ENCODE measurements at places on chromosomes 4 and X. TPM values are rescaled to one million over a fixed set of nuclear protein-coding genes. Genes with fewer than 3 reads are reported as not detected.

DNA sequence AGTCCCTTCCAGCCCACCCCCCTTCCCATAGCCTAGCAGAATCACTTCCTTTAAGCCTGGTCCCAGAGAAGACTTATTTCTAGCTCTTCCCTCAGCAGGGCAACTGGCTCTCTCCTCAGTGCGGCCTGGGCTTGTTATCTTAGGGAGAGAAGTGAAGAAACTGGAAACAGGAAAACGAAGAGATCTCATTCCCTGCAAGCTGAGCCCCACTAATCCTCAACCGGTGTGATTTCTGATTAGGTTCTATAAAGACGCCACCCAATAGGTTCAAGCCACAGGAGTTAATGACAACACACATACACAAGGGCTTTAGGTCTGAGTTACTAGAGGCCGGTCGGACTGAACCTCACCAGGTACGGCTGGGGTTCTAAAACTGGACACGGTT is 3.2 kb downstream of the GSX2 start:
- no peak for DNase-seq

- DNase-seq: no peak
These were observed 1.5 kb downstream of the KLHL2 start for GRCh38 chr4:165208741-165209388.

GRCh38 chrX:22392133-22392948 is 119.6 kb downstream of the CBLL2 start:
- DNase-seq: no peak

DNA sequence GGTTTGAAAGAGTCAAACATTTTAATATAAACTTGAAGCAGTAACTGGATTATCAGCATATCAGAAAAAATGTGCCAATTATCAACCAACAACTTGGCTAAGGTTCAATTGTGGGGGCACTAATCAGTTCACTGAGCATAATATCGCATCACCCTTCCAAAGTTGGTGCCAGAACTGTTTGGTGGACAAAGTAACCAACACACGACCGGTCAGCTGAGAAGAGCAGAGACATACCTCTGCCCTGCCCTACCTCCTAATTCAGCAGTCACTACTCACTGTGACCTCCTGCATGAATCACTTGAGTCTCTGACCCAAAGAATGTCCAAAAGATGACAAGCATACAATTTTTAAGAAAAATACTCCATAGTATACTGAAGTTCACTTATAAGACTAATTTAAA is 53.2 kb downstream of the TSPAN5 start:
- DNase-seq: no peak

GRCh38 chr4:2297606-2298531 is 36.0 kb upstream of the MXD4 start:
- no peak for DNase-seq

- no peak for DNase-seq
These were observed 13.4 kb upstream of the GTPBP6 start for GRCh38 chrX:331825-332495.

GRCh38 chr4:185654965-185655554 is 119.8 kb upstream of the PDLIM3 start:
- DNase-seq: no peak

- no peak for DNase-seq
These were observed 6.0 kb downstream of the RBPJ start for GRCh38 chr4:26326791-26327190.

GRCh38 chr4:149676076-149676475 is 139.6 kb downstream of the IQCM start:
- no peak for DNase-seq

DNA sequence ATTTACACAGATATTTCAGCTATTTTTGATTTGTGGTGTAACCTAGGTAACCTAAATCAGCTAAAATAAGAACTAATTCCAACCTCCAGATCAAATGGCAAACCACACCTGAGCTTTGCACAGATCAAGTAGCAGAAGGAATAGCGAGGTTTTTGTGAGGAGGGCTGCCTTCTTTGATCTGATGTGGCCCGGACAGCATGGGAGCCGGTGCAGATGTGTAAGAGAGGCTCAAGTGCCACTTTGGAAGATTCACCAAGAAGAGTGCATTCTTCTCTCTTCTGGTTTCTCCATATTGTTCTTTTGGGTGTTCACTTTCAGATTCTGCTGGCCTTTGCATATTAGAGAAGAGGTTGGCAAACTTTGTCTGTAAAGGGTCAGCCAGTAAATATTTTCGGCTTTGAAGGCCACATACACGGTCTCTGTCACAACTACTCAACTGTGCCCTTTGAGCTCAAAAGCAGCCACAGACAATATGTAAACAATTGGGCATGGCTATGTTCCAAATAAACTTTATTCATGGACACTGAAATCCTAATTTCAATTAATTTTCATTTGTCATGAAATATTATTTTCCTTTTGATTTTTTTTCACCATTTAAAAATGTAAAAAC is 78.9 kb upstream of the FAM9C start:
- DNase-seq: no peak

DNA sequence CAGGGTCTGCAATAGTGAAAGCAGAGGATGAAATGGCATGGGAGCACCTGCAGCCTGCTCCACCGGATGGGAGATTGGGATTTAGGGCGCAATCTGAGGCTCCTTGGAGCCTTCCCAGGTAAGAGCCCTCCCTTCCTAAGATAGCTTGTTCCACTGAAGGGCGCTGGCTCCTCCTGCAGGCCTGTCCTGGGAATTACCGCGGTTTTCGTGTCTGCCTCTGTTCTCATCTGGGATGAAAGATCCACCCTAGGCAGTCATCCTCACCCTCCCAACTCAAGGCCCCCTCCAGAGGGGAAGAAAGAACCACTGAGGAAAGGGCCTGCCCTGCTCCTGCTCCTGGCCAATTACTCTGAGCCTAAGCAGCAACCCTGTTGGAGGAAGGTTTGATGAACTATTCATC is 547.5 kb downstream of the SMARCA1 start:
- DNase-seq: no peak

- no peak for DNase-seq
These were observed 27.8 kb upstream of the PSAPL1 start for GRCh38 chr4:7462509-7462971.

DNA sequence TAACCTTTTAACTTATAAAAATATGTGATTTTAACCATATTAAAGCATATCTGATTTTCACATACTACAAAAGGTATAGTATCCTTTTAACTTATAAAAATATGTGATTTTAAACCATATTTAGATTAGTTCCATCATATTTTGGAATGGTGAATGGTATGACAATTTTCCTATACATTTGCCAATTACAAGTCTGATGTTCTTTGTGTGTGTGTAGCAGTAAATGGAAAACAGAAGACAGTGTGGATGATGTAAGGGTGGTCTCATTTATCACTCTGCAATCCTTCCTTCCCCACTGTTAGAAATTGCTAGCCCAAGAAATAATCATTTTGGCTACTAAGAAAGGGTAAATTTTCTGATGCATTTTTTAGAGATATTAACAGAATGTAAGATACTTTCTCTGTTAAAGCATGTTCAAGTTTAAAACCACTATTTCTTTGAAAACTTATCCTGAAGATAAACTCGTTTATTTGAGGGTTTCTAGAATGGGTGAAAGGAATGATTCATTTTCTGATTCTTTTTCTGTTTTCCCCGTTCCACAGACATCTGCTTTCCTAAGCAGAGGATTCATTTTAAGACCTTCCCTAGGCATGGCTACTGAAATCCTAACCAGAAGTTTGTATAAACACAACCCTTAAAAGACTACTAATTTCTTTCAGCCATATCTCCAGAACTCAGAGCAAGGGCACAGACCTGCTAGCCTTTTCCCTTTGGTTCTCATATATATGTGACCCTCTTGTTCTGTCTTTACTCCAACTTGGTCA is 21.0 kb downstream of the NUDT6 start:
- DNase-seq: no peak

DNA sequence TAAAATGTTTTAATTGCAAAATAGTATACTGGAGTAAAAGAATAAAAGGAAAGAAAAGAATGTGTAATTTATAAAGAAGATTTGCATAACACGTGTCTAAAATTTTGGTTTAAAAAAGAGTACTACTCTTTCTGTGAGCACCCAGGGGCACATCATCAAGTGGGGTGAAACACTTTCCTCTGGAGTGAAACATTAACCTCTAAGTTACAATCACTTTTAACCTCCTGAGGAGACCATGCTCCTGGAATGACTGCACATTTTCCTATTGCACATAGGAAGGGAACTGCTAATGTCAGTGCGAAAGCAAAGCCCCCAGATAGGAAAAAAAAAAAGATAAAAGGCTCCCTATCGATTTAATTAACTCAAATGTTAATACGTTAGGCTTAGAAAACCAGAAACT is 13.3 kb downstream of the VEGFC start:
- no peak for DNase-seq

DNA sequence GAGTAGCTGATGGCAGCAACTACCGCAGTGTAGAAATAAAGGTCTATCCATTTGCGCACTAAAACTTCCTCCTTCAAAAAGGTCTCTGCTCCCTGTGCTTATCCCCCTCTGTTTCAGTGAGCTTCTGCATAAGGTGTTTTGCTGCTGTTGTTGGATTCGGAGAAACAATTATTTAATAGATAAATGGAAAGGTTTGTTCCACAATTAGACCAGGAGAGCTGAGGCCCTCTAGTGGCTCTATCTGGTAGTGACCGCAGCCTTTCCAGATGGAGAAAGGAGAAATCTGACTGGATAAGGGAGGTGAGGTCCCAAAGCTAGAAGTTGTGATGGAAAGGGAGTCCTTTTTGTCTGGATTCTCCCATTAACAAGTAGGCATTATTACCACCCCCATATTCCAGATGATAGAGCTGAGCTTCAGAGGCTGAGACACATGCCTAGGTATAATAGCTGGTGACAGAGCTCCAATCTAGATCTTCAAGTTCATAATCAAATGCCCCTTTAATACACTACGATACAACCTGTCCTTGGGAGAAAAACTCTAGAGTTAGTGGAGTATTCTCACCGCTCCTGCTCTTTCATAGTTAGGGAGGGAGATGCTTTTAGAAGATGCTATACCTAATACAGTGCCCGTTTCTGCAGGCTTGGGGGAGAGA is 5.1 kb upstream of the GABRQ start:
- no peak for DNase-seq

- no peak for DNase-seq
These were observed 278.3 kb downstream of the PCDH18 start for GRCh38 chr4:137253949-137254348.

DNA sequence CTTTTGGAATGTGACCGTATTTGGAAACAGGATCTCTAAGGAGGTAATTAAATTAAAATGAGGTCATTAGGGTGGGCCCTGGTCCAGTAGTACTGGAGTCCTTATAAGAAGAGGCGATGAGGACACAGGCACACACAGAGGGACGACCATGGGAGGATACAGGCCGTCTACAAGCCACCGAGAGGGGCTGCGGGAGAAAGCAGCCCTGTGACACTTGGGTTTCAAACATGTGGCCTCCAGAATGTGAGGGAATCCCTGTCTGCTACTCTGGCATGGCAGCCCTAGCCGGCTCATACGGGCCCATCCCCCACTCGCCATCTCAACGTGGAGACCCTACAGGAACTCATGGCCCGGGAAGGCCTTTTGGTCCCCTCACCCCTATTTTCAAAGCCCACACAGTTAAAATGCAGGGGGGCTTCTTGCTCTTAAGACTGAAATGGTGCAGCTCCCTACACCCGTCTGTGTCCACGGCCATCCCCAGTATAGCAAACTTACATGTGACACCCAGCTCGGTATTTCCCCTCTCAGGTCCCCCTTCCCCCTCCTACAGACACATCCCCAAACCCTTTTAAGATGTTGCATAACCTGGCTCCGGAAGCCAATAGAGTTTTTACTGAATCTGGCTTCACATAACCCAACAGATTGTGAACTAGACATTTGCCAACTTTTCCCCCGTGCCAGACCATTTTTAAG is 124.1 kb upstream of the TBL1X start:
- peak; percentile 64 for DNase-seq

- DNase-seq: no peak
These were observed 265.8 kb upstream of the SMIM31 start for GRCh38 chr4:164488114-164488513.

GRCh38 chr4:48585401-48585800 is 95.3 kb downstream of the ZAR1 start:
- no peak for DNase-seq

DNA sequence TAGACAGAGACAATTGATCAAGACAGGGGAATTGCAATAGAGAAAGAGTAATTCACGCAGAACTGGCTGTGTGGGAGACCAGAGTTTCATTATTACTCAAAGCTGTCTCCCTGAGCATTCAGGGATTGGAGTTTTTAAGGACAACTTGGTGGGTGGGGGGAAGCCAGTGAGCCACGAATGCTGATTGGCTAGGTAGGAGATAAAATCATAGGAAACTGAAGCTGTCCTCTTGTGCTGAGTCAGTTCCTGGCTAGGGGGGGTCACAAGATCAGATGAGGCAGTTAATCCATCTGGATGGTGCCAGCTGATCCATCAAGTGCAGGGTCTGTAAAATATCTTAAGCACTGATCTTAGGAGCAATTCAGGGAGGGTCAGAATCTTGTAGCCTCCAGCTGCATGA is 358.6 kb downstream of the GPM6A start:
- DNase-seq: no peak

DNA sequence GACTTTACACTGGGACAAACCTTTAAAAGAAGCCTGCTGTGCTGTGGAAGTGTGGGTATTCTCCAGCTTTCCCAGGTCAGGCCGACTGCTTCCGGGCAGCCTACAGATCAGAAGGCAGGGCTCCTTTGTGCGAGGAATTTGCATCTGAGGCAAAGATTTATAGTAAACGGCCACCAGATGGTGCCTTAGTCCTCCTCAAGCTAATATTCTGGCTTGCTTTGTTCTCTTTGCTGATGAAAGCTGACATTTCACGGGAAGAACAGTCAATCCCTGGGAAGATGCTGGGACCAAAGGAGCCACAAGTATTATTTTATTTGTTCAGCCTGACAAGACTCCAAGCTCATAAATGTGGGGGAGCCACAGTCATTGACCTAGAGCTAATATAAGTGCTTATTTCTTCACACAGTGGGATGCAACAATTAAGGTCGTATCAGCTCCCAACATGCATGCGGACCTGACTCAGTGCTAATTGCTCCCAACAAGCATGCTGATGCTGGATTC is 120.7 kb upstream of the TRIM2 start:
- peak; percentile 39 for DNase-seq

GRCh38 chr4:181548873-181549575 is 694.2 kb upstream of the TENM3 start:
- no peak for DNase-seq

DNA sequence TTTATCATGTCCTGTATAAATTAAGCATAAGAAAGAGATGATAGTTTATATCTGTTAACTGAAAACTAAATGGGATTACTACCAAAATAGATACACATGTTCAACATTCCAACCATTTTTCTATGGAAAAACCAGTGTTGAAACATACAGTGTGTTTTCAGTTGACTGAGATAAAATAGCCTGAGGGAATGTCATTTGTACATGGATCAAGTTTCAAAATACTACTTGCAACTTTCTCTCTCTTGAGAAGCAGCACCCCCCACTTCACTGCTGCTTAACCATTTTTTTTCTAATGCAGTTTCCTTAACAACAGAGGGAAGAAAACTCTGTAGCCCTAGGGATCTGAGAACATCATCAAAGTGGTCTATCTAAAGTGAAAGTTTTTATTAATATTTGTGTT is 70.8 kb downstream of the NPNT start:
- DNase-seq: no peak

COL25A1 gene
- 0.26 TPM for total RNA-seq

ADH4 gene
- not detected for total RNA-seq

C4orf50 gene
- total RNA-seq: not detected

ARAP2 gene
- 32.3 TPM for total RNA-seq

ZNF157 gene
- 2.4 TPM for total RNA-seq

PPBP gene
- not detected for total RNA-seq
